Frontal cortex (tissue), 4 donors: ENCODE measurements at places on chromosomes 2 and 18. TPM values are rescaled to one million over a fixed set of nuclear protein-coding genes. Genes with fewer than 3 reads are reported as not detected.

The SLC5A7 gene
- total RNA-seq = 1.6 TPM

The NFU1 gene
- total RNA-seq = 56.7 TPM

The DAW1 gene
- 1.2 TPM for total RNA-seq

The UPP2 gene
- total RNA-seq = 1.6 TPM

The CD8B2 gene
- under 0.01 TPM for total RNA-seq

The AOX1 gene
- 0.82 TPM for total RNA-seq

The ILKAP gene
- total RNA-seq = 73.4 TPM

The TUBA4A gene
- total RNA-seq = 2.0 TPM

The LRATD1 gene
- 29.8 TPM for total RNA-seq

The ABCG5 gene
- not detected for total RNA-seq

The GLI2 gene
- total RNA-seq = 0.41 TPM
